CD8-positive, alpha-beta memory T cell (primary cell): ENCODE measurements at places on chromosomes 16 and 17. TPM values are rescaled to one million over a fixed set of nuclear protein-coding genes. Genes with fewer than 3 reads are reported as not detected.
A peak's percentile ranks its signal among the peaks of the same experiment; 100 is the strongest.

- no peaks in the 10 kb centered on the region for H3K27me3 ChIP-seq
- H3K4me3 ChIP-seq, result no peak overlapping the region
- peaks cover 96% of the 10 kb centered on the region for H3K4me1 ChIP-seq
Measured at GRCh38 chr17:77379832-77380231, 239.1 kb downstream of the SEC14L1 start.

- H3K27me3 ChIP-seq, result no peaks in the 10 kb centered on the region
- no peaks in the 10 kb centered on the region for H3K4me1 ChIP-seq
- no peak for DNase-seq
- no peak overlapping the region for H3K27ac ChIP-seq
- H3K36me3 ChIP-seq, result no peaks in the 10 kb centered on the region
- no peak overlapping the region for H3K4me3 ChIP-seq
Measured at GRCh38 chr17:27598337-27599050, 32.5 kb upstream of the LGALS9 start.

KAT2A gene
- 52.5 TPM for total RNA-seq

GRCh38 chr17:80005360-80006338, 30.0 kb downstream of the TBC1D16 start:
- H3K4me3 ChIP-seq, result no peak overlapping the region
- H3K27me3 ChIP-seq, result no peaks in the 10 kb centered on the region
- peak; percentile 71 for DNase-seq

DNA sequence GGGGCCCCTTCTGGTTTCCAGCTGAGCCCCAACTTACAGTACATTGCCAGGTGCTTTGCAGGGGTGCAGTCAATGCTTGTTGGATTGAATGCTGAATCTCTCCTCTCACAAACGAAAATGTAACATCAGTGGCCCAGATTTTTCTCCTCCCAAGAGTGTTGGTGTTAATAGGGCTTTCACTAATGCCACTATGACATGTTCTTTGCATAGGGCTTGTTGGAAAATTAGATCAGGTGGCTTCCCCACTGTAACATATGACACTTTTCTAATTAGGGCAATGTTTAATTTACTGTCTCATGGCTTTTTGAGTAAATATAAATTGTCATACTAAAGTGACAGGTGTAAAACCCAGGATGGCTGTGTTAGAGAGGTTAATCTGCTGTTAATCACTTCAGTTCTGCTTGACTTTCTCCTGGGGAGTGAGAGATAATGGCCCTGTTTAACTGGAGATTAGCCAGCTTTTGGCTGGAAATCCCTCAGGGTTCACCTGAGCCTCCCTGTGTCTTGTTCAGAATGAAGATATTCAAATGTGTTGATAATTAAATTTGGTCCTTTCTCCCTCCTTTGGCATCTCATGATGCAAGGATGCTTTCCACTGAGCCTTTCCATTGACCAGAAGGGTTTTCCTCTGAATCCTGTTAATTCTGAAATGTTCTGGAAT, 502.3 kb downstream of the RBFOX1 start:
- no peaks in the 10 kb centered on the region for H3K4me1 ChIP-seq
- no peak for DNase-seq
- no peak overlapping the region for H3K4me3 ChIP-seq
- H3K27me3 ChIP-seq, result no peaks in the 10 kb centered on the region

HBA2 gene
- not detected for total RNA-seq
